Breast epithelium (tissue), 4 donors: ENCODE measurements at places on chromosomes 12 and 14.

- no peaks in the 10 kb centered on the region for H3K36me3 ChIP-seq
- no peak overlapping the region for H3K4me3 ChIP-seq
- H3K27ac ChIP-seq = no peak overlapping the region
- DNase-seq = no peak
- H3K27me3 ChIP-seq = no peaks in the 10 kb centered on the region
Observed at GRCh38 chr14:32608857-32609256, 279.8 kb downstream of the AKAP6 start.

DNA sequence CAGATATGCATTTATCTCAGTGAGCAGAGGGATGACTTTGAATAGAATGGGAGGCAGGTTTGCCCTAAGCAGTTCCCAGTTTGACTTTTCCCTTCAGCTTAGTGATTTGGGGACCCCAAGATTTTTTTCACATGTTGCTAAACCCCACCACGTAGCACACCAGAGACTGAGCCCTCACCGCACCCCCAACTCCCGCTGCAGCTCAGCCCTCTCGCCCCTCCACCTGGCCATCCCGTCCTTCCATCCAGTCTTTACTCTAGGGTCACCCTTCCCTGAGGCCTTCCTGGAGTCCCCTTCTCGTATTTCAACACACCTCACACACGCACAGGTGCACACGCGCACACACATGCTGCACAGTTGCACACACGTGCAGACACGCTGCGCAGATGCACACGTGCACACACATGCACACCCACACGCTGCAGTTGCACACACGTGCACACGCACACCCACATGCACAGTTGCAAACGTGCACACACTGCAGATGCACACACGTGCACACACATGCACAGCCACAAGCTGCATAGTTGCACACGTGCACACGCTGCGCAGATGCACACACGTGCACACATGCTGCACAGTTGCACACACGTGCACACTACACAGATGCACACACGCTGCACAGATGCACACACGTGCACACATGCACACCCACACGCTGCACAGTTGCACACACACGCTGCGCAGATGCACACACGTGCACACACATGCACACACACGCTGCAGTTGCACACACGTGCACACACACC is 30.0 kb downstream of the HSP90AA1 start:
- no peaks in the 10 kb centered on the region for H3K4me1 ChIP-seq
- no peaks in the 10 kb centered on the region for H3K27me3 ChIP-seq
- DNase-seq = no peak
- no peak overlapping the region for H3K27ac ChIP-seq

- H3K27me3 ChIP-seq = no peaks in the 10 kb centered on the region
- no peaks in the 10 kb centered on the region for H3K36me3 ChIP-seq
- DNase-seq = no peak
- no peak overlapping the region for H3K4me3 ChIP-seq
- peaks cover 15% of the 10 kb centered on the region for H3K4me1 ChIP-seq
Observed at GRCh38 chr12:53060721-53061276, 10.9 kb downstream of the TNS2 start.

DNA sequence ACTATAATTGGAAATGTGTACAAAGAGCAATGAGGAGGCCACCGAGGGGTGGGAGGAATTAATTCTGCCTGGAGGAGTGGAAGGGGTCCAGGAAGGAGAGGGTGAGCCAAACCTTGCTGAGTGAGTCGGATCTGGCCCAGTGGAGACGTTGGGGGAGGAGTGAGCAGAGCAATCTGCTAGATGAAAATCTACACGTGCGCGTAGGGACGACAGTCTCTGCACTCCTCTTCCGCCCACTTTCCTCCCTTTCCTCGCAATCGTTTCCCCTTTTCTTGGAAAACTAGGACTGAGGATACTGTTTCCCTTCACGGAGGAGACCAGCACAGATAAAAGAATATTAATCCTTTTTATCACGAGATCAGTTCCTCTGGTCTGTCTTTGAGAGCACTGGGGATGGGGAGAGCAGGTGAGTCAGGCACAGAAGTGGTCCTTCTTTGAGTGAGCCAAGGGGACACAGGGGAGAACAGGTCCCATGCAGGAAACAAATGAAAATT is 2.9 kb upstream of the NAB2 start:
- H3K4me3 ChIP-seq = peak overlapping the region; percentile 93
- no peaks in the 10 kb centered on the region for H3K36me3 ChIP-seq
- H3K27me3 ChIP-seq = no peaks in the 10 kb centered on the region
- H3K4me1 ChIP-seq = peaks cover 10% of the 10 kb centered on the region

DNA sequence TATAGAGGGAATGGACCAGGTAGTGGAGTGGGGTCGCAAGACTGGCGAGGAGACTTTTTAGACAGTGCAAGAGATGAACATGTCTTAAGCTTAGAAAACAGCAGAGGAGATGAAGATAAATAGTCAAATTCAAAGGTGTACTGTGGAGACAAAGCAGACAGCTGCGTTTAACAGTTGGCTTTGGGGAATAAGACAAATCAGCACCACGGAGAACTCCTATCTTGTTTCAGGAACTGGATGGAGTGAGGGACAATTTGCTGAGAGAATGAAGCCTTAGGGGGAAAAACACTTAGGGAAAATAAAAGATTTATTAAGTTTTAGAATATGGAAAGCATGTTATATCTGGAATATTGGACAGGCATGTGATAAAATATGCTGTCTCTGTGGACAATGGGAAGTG is 458.8 kb downstream of the GLT1D1 start:
- no peaks in the 10 kb centered on the region for H3K36me3 ChIP-seq
- H3K27ac ChIP-seq = no peak overlapping the region
- DNase-seq = no peak
- no peaks in the 10 kb centered on the region for H3K27me3 ChIP-seq
- no peaks in the 10 kb centered on the region for H3K4me1 ChIP-seq

- DNase-seq = no peak
- H3K36me3 ChIP-seq = no peaks in the 10 kb centered on the region
- H3K27ac ChIP-seq = no peak overlapping the region
- no peaks in the 10 kb centered on the region for H3K4me1 ChIP-seq
- no peaks in the 10 kb centered on the region for H3K27me3 ChIP-seq
- H3K4me3 ChIP-seq = no peak overlapping the region
Observed at GRCh38 chr14:29016050-29016900, 249.7 kb downstream of the FOXG1 start.

DNA sequence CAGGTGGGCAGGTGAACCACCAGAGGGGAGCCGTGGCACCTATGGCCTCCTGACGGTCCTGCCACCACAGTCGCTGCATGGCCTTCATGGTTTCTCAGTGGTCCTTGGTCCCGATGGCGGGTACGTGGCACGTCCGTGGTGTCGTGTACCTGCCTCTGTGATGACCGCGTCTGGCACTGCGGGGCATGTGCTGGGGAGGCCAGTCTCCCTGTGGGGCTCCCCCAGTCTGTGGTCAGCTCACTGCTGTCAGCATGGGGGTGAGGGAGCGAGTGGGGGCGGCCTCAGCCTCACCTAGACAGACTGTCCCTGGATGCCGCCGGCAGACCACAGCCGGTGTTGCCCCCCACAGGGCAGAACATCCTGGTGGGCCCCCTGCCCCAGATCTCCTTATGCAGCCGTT is 267.2 kb downstream of the SEC23A start:
- no peaks in the 10 kb centered on the region for H3K36me3 ChIP-seq
- no peaks in the 10 kb centered on the region for H3K4me1 ChIP-seq
- DNase-seq = no peak
- H3K4me3 ChIP-seq = no peak overlapping the region
- H3K27ac ChIP-seq = no peak overlapping the region

DNA sequence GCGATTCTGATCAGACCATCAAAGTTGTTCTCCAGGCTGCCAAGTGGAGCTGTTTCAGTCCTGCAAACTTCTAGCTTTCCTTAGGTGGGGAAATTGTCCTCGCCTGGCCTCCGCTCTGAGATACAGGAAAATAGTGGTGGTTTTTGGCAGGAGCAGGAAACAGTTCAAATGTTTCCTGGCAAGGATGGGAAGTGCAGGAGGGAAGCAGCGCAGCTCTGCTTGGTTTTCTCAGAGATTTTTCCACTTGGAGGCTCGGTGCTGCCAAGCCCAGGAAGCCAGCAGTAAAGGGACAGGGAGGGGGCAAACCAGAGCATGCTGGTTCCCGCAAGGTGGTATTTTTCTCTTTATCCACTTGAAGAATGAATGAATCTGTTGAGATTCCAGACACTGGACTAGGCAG is 17.0 kb downstream of the TMEM63C start:
- DNase-seq = no peak
- H3K4me1 ChIP-seq = no peaks in the 10 kb centered on the region
- H3K36me3 ChIP-seq = no peaks in the 10 kb centered on the region
- H3K4me3 ChIP-seq = no peak overlapping the region
- H3K27me3 ChIP-seq = no peaks in the 10 kb centered on the region

DNA sequence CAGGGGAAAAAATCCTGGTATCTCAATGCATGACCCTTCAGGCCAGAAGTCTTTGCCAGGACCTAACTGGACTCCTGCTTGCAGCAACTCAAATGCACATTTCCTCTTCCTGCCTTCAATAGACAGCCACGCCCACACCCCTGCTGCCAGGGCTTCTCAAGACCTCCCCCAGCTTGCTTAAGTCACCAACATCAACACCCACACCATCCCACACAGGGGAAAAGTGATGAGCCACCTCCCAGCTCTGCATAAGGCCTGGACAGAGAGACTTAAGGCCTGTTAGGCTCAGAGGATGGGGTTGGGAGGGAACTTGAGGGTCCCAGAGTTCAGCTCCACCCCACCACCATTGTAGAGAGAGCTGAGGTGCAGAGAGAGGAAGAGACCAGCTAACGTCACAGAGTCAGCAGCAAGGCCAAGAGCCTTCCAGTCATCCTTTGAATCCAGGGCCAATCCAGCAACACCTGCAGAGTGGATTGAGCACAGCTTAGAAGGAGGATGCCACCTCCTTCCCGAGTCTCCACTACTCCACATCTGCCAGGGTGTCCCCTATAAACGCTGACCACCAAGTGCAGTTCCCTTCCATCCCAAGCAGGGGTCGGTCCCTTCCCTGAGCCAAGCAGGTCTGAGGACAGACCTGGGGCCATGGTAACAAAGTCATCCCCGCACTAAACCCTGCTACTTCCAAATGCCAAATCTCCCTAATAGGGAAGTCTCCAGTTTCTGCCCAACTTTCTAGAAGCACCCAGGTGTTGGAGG is 50.0 kb downstream of the KDM2B start:
- peak overlapping the region; percentile 21 for H3K27ac ChIP-seq
- DNase-seq = peak; percentile 33
- no peaks in the 10 kb centered on the region for H3K27me3 ChIP-seq
- no peaks in the 10 kb centered on the region for H3K36me3 ChIP-seq
- H3K4me3 ChIP-seq = no peak overlapping the region

DNA sequence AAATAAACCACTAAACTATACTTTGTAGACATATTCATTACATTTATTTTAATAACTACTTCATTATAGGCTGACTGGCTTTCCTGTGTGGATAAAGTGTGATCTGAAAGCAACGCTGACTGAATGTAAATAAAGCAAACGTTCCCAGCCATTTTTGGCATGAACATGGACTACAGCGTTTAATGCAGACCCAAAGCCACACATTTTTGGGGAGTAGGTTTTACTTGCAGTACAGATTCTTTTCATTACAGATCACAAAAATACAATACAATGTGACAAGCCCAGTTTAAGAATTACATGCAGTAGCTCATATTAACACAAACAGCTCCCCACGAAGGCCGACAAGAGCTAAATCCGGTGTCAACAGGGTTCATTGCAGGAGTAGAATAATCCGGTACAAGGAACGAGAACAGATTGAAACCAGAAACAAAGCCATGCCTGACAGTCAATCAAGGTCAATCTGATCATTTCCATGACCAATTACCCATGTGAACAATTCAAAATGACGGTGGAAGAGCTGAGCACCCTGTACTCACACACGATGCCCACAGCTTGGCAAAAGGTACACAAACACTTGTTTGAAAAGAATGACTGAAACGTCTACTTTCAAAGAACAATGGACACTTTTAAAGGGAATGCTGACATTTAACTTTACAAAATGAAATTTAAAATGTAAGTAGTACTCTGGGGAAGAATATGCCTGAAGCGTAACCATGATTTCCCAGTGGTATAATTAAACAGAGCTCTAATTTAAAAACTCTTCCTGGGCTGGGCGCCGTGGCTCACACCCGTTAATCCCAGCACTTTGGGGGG is 5.3 kb downstream of the BAG5 start:
- no peaks in the 10 kb centered on the region for H3K27me3 ChIP-seq
- H3K4me1 ChIP-seq = peaks cover 4% of the 10 kb centered on the region
- no peak overlapping the region for H3K4me3 ChIP-seq
- H3K27ac ChIP-seq = peak overlapping the region; percentile 78
- no peak for DNase-seq
- H3K36me3 ChIP-seq = no peaks in the 10 kb centered on the region

- no peak for DNase-seq
- no peaks in the 10 kb centered on the region for H3K4me1 ChIP-seq
- peak overlapping the region; percentile 59 for H3K27ac ChIP-seq
- no peaks in the 10 kb centered on the region for H3K36me3 ChIP-seq
- no peaks in the 10 kb centered on the region for H3K27me3 ChIP-seq
Observed at GRCh38 chr14:31927348-31927832, 149.7 kb upstream of the ARHGAP5 start.

DNA sequence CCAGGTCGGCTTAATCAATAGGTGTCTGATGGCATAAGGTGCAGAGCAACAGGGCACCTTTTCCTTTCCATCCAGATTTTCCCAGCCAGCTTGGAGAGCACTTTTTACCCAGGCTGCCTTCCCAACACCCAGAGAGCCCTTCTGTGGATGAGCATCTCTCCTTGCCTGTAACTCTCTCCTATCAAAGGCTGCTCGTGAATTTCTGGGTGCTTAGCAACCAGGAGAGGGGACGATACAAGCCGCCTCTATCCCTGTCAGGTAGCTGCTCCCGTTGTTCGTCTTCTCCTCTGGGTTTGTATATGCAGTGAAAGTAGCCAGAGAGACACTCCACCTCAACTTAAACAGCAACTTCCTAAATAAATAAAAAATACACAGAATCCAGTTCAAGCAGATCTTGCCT is 124.2 kb downstream of the CACNA1C start:
- H3K27ac ChIP-seq = no peak overlapping the region
- H3K36me3 ChIP-seq = no peaks in the 10 kb centered on the region
- DNase-seq = no peak
- H3K4me3 ChIP-seq = no peak overlapping the region
- no peaks in the 10 kb centered on the region for H3K4me1 ChIP-seq
- no peaks in the 10 kb centered on the region for H3K27me3 ChIP-seq

DNA sequence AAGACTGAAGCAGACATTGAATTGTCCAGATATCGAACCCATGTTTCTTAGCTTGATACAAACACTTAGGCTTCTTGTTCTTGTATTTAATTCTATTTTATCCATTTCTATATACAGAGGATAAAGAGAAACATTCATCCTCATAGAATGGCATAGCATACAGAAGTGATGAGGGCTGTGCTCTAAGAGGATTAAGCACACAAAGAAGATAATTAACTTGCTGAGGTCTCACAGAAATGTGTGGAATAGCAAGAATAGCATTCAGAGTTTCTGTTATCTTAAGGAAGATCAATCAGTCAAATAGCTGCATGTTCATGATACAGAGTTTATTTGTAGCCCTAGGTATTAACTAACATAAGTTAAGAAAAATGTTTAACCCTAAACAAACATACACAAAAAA is 27.3 kb upstream of the STRAP start:
- H3K27me3 ChIP-seq = no peaks in the 10 kb centered on the region
- no peaks in the 10 kb centered on the region for H3K4me1 ChIP-seq
- no peak for DNase-seq
- H3K4me3 ChIP-seq = no peak overlapping the region
